ENCODE measurements at places on chromosomes 5 and 9.
A peak's percentile ranks its signal among the peaks of the same experiment; 100 is the strongest.

- DNase-seq, result no peak
These were observed 11.7 kb upstream of the QRFP start for GRCh38 chr9:130908146-130908877.

DNA sequence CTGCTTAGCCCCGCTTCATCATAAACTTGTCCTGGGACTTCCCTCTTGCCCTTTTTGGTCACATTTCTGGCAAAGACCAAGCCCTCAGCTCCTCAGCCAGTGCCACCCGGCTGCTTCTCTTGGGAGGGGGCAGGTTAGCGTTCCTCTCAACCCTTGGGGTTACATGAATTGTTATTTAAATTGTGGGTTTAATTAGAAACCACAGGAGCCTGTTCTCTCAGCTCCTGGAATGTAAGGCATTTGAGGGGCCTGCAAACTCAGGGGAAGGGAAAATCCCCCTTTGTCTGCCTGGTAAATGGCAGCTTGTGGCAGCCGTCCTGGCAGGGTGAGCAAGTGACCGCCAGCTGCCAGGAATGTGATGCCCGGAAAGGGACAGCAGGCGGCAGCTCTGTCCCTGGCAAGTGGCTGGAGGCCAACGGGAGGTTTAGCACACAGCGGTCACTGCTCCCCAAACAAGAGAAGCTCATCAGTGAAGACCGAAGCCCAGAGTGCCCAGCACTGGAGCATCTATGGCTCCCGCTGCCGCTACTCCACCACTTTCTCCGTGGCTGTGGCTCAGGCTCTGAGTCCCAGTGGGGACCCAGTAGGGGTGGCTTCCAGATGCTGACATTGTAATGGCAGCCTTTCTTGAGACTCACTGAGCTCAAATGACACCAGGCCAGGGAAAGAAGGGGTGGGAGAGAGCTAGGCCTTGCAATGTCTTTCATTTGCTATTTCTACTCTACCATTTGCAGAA, 51.7 kb downstream of the SHB start:
- no peak for DNase-seq

GRCh38 chr5:158700231-158701006, 399.3 kb downstream of the EBF1 start:
- no peak for DNase-seq

GRCh38 chr5:2901511-2901910, 150.0 kb upstream of the IRX2 start:
- no peak for DNase-seq

GRCh38 chr9:124673063-124673462, 98.0 kb downstream of the NR6A1 start:
- no peak for DNase-seq

DNA sequence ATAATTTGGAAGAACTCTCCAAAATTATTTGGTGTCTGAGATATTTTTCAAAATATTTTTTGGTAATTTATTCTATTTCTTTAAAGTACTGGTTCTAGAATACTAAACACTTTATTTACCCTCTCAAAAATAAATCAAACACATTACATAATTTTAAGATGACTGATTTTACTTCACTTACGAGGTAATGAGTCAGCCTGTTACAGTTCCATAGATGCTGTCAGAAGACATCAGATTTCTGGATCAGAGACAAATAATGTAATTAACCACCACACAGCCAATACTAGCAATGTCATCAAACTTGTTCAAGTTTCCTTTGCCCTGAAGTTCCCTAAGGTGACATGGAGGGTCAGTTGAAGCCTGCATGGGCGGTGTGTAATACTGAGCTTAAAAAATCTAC, 106.1 kb upstream of the CDH9 start:
- no peak for DNase-seq

- DNase-seq, result no peak
These were observed 151.8 kb upstream of the ADRA1B start for GRCh38 chr5:159764283-159765134.

DNA sequence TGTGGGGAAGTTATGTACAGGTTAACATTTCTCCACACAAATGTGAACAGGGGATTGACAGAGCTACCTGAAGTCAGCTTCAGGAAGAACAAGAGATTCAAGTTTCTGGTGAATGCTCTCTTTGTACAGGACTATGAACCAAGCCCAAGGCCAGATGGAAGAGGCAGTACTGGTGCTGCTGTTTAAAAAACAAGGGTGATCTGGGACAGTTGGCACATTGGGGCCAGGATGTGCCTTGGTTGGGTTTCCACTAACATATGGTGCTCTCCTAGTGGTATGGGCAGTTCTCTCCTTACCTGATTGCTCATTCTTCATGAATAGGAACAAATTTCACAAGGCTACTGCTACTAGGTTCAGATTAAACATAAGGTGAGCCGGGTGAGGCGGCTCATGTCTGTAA, 40.0 kb downstream of the MTMR12 start:
- no peak for DNase-seq

- peak; percentile 28 for DNase-seq
These were observed at the start of gene CDC14B for GRCh38 chr9:96619491-96620180. Gene CDC14B, minus strand, starts transcription at chr9:96619843. Its CDS starts 465 bp downstream, at chr9:96619378.

DNA sequence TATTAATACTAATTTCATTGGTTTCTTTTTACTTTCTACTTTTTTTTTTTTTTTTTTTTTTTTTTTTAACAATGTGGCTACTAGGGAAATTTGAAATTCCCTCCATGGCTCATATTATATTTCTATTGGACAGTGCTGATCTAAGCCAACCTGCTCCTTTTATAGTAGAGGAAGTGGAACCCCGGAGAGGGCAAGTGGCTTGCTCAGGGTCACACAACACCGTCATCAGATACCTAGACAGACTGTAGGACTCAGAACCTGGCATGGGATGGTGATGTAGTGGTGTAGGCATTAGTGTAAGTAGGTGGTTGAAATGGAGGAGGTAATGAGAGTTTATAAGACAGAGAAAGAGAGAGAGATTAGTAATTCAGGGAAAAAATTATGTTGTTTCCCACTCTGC, 10.8 kb downstream of the ZNF618 start:
- DNase-seq, result no peak

DNA sequence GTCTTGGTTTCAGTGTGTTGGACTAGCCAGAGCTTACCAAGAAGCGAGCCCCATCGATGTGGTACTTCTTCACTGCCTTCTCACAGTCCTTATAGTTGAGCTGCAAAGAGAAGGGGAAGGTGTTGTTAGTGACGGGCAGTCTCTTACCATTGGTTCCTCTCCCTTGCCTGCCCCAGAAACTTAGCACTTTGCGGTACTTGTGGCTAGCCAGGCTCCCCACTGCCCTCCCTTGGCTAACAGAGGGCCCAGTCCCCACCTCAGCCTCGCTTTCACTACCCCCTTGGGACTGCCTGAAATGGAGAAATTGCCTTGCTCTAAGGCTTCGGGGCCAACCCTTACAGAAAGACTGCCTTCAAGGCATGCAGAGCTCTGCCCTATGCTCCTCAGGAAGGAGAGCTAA, 4.3 kb downstream of the LCP2 start:
- peak; percentile 63 for DNase-seq

DNA sequence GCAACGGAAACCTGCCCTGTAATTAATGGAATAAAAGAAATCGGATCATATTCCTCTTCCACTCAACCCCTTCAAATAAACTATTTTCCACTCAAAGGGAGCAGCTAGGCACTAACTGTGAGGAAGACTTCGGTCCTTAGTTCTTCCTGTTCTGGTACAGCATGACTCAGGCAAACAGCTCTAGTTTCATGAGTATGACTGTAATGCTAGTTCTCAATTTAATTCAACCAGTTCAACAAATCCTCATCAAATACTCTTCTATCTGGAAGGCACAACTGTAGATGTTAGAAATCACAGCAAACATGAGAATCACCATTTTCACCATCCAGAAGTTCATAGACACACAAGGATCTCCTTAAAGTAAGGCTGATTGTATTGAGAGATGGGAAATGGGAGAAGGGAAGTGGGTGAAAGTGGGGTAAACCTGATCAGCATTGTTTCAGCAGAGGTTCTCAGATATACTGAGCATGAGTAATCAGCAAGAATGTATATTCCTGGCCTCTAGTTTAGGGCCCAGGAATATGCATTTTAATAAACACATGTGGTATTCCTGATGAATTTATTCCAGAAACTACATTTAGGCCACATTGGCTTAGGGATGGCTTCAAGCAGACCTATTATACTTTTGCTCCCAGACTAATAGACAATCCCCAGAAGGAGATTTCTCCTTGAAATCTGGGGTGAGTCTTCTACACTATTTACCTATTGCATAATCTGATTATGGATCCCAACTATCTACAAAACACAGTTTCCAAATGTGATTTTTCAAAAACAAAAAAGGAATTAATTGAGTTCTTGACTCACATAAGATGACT, 141.1 kb upstream of the SLC12A2 start:
- DNase-seq, result no peak

GRCh38 chr5:83964271-83964670, 243.6 kb upstream of the HAPLN1 start:
- no peak for DNase-seq

GRCh38 chr5:173554038-173554955, 62.2 kb downstream of the BOD1 start:
- DNase-seq, result no peak

- DNase-seq, result no peak
These were observed 45.7 kb downstream of the SNX18 start for GRCh38 chr5:54563083-54563761.

DNA sequence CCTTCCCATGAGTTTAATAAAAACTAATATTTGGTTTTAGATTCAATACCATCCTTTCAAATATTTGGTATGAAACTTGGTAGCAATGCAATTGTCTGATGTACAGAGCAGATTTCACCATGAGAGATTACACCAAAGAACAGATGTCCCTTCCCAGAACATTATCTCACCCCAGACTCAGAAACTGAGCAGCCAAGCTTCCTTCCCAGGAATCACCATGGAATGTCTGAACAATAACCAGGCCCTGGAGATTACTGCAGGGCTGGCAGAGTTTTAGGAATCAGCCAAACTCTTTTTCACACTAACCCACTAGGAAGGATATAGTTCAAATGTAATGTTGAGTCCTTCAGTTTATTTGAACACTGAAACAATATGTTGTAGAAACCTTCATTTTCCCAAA, 23.9 kb downstream of the CLTA start:
- no peak for DNase-seq
